ENCODE measurements at places on chromosomes 16 and 17.

GRCh38 chr16:59522826-59523225, 788.7 kb upstream of the GOT2 start:
- no peak for DNase-seq

- DNase-seq, result no peak
Observed at GRCh38 chr16:89864527-89864820, 8.9 kb upstream of the TCF25 start.

DNA sequence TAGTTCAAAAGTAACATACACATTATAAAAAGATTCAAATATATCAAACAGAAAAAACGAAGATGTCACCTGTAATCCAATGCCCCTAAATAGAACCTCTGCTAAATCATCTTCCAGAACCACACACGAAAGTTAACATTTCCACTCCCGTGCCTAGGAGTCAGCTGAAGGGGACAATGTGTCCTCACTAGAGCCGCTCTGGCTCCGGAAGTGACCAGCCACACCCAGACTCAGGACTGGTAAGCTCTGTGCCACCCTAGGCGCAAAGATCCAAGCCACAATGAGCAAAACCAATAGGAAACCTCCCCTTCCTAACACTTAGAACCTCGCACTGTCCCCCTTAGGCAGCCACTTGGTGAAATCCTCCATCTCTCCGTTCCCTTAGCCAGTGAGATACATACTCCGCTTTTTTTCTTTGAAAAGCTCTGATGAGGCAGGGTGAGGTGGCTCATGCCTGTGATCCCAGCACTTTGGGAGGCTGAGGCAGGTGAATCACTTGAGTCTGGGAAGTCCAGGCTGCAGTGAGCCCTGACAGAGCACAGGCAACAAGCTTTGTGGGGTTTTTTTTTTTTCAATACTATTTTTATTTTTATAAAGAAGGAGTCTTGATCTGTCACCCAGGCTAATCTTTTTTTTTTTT, 11.8 kb downstream of the CTRB1 start:
- DNase-seq, result no peak

DNA sequence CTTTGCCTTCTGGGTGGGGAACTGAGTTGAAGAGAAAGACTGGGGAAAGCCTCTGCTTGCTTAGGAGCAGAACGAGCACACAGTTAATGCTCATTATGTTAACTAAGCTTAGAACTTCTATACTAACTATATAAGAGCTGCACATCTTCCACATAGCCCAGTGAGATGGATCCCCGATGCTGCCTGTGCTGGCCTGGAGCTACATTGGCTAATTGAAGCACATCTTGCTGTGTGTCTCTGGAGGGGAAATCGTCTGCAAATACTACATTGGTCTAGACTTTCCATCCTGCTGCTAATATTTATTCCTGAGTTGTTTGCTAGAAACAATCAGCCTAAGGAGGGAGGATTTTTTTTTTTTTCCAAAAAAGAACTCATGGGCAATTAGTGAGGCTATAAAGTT, 406.3 kb downstream of the HAPSTR1 start:
- DNase-seq, result no peak

- DNase-seq, result no peak
Observed at GRCh38 chr17:75475144-75475835, 18.9 kb downstream of the TMEM94 start.

DNA sequence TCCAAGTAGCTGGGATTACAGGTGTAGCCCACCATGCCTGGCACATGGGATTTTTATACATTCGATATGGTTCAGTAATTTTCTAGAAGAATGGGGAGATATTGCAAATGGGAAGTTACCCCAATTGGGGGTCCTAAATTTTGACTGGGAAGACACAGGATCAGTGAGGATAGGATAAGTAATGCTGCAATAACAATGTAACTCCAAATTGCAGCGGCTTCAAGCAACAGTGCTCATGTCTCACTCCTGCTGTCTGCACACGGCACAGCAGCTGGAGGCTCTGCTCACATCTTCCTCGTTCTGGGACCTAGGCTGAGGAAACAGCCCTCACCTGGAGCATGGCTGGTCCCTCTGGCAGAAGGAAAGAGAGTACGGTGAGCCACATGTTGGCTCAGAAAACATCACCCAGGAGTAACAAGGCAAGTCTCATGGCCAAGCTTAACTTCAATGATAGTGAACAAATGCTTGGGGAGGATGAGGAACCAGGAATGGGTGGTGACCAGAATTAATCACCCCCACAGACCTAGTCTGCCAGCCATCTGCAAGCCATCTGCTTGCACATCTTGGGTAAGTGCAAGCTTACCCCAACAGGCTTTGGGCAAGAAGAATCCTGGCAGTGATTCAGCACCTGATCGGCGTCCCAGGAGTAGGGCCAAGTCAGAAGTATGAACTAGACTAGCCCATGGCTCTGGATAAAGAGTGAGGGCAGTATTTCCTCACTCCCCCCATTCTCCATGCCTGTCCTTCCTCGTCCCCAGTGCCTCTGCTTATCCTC, 229.2 kb downstream of the COPRS start:
- no peak for DNase-seq

DNA sequence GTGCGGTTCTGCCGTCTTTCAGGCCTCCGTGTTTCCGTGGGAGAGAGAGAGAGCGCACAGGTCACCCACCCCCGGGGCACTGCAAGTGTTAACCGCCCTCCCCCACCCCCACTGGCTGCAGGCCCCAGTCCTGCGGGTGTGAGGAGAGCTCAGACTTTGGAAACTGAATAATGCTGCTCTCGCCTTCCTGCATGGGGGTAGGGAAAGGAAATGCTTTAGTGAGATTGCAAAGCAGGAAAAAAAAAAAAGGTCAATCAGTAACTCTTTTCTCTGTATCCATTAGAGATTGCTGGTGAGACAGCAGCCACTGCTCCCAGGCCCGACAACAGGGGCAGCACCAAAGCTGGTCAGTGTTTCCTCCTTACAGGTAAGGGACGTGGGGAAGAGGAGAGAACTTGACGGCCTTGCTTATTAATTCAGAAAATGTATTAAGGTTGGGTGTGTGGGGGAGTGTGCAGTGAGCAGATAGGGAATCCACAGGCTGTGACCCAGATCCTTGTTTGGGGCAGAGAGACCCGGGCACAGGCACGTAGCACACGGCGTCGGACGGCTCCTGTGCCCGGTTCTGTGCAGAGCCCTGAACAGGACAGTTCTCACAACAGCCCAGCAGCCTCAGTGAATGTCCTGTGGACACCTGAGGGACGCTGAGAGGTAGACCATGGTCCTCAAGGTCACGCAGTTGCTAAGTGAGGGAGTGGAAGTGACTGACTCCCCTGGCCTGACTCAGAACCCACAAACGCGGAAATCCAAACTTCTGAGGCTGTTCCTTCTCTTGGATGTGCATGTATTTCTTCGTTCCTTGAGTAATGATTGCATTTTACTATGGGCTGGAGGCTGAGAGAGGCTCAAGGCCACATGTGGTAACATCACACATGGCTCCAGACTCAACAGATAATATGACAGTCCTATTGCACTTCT, 156.5 kb downstream of the FOXL1 start:
- no peak for DNase-seq

DNA sequence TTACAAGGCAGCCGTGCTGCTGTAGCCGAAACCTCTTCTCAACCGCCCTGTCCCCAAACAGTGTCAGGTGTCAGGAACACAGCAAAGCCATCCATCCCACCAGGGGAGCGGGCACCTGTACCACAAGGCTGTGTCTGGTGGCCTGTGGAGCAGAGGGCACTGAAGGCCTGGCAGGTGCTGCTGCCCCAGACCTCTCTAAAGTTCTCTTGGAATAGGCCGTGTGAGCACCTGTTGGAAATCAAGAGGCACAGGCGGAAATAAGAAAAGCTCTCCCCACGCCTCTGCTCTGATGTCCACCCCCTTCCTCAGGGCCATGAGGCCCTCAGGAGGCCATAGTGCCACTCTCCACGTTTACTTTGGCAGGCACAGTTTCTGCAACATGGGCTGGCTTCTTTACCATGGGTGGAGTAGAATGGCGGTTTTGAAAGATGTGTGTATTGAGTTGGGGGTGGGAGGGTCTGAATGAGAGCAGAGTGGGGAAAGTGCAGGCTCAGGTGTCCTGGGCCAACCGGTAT, 99.9 kb upstream of the ZNF750 start:
- no peak for DNase-seq

DNA sequence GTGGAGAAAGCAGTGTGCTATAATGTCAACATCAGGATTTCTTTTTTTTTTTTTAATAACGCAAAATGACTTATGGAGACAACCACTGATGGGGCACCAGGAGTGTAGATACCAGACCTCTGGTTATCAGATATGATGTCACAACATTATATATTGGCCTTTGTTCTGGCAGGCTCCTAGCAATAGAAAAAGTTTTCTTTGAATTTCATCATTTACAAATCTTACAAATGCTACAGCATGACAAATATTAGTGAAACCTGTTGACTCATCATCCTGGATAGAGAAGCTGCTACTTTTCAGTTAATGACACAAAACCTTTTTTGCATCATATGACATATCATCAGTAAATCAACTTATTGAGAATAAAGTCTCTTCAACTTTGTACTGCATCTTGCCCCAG, 6.1 kb downstream of the THUMPD1 start:
- DNase-seq, result no peak

DNA sequence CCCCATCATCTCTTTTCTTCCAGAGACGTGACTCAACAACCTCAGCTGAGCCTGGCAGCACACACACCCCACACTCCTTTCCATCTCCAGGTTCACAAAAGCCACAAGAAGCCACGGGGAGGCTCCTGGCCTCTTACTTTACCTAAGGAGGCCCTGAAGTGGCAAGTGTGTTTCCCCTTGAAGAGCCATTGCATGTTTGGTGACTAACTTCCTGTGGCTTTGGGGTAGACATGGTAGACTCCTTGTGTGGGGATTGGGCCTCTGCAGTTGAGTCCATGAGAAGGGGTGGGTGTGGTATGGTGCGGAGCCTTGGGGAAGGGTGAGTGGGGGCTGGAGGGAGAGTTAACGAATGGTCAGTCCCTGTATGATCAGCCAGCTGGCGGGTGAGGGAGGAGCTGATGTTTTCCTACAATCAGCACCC, 24.2 kb downstream of the SAP30BP start:
- no peak for DNase-seq

- DNase-seq, result no peak
Observed at GRCh38 chr17:60909405-60909804, 231.8 kb downstream of the BCAS3 start.

DNA sequence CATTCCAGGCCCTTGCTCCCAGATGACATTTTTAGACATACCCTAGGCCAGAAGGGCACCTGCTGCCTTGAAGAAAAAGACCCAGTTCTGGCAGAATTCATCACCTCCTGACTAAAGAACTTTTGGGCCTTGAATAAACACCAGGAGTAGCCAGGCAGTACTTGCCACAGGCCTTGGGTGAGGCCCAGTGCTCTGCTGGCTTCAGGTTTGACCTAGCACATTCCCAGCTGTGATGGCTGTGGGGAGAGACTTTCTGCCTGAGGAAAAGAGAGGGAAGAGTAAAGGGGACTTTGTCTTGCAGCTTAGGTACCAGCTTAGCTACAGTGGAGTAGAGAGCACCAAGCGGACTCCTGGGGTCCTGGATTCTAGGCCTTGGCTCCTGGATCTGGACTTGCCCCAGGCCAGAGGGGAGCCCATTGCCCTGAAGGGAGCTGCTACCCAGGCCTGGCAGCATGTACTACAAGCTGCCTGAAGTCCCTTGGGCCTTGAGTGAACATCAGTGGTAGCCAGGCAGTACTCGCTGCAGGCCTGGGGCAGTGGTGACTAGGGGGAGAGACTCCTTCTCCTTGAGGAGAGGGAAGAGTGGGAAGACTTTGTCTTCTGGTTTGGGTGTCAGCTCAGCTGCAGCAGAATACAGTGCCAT, 44.3 kb downstream of the ABCA8 start:
- no peak for DNase-seq

DNA sequence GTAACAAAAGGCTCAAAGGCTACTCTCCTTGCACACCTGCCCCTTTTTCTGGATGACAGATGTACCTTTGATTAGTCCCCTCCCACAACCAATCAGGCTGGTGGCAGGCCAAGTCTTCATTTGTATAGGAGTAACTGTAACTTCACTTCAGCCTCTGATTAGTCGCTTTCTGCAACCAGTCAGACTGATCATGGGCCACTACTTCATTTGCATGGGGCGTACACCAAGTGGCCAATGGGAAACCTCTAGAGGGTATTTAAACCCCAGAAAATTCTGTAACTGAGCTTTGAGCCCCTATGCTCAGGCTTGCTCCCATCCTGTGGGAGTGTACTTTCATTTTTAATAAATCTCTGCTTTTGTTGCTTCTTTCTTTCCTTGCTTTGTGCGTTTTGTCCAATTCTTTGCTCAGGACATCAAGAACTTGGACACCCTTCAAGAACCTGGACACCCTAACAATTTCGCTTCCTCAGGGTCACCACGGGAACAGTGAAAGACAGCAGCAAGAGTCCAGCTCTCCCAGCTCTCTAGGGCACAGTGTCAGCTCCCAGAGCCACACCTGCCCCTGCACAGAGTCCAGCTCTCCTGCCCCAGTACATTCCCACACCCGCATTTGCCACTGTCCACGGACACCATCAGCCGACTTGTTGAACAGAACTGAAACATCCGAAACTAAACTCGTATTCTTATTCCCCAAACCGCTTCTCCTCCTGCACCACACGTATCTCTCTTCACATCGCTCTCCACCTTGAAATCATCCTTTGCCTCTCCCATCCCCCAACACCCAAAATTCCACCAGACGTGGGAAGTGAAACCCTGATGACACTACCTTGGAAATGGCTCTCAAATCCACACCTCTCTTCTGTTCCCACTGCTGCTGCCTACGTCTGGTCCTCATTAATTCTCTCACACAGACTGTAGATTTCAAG, 53.4 kb downstream of the ABCC12 start:
- DNase-seq, result no peak

DNA sequence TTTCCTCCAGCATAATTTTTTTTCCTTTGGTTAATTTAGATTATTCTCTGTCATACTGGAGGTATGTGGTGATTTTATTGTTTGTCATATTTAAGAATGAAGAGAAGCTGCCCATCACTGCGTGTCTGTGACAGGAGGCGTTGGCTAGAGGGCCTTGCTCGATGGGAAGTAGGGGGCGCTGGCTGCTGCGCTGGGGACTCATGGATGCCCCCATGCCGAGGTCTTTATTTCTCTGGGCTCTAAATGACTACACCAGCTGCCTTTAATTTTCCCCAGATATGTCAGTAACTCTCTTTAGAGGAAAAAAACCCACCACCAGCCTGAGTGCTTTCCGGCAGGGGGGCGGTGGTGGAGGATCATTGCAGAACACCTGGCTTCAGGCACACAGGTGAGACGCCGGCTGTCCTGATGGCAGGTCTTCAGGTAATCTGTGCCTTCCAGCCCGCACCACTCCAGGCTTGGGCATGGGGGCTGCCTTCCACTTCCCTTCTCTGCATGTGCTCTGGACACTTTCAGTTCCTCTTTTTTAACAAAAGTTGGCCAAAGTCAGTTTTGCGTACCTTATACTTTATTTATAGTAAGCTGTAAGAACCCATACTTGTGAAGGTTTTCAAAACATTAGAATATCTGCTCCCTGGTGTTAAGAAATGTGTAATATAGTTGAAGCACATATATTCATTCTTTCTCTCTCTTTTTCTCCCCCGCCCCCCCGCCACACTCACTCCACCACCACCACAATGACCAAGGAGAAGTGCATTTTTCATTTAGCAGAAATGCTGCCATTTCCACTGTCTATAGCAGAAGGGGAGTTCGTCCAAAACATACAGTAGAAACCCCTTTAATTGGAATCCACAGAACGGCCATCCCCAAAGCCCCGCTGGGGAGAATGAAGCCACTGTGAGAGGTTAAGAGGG, 192.7 kb downstream of the RPTOR start:
- peak; percentile 91 for DNase-seq

Data from NCI-H146 (cell line).